Stimulated activated CD8-positive, alpha-beta memory T cell treated with anti-CD3 and anti-CD28 coated beads, Interleukin-4, amount 100 ng/mL, for 1 hour (primary cell): ENCODE measurements at places on chromosomes 3 and 15.

DNA sequence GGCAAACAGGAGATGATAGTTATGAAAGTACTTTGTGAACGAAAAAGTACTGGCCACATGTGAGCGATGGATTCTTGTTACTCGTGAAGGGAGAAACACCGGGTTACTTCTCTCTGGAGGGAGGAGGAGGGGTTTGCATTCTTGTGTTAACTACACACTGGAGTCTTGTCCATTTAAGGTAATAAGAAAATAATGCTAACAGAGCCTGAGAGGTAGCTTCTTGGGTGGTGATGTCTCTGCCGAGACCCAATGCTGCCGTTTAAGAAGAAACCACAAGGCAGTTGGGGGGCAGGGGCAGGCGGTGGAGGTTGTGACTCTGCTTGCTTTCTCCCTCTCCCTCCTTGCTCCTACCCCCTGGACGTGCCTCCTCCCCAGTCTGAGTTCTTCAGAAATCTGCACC lies 100.9 kb upstream of the ROPN1 start:
- DNase-seq = no peak

DNA sequence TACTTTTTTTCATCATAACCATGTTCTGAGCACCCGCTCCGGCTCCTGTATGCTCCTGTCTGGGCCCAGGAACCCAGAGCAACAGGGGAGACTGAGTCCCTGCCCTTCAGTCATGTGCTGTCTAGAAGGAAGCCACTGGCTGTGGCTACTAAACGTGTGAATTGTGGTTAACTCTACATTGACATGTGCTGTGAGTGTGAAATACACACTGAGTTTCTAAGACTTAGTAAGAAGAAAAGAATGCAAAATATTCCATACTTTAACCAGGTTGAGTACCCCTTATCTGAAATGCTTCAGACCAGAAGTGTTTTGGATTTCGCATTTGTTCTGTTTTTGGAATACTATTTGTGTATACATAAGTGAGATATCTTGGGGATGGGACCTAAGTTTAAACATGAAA lies 42.8 kb upstream of the CGNL1 start:
- no peak for DNase-seq

- no peak for DNase-seq
Observed at GRCh38 chr3:10471054-10471688, 34.2 kb downstream of the ATP2B2 start.

DNA sequence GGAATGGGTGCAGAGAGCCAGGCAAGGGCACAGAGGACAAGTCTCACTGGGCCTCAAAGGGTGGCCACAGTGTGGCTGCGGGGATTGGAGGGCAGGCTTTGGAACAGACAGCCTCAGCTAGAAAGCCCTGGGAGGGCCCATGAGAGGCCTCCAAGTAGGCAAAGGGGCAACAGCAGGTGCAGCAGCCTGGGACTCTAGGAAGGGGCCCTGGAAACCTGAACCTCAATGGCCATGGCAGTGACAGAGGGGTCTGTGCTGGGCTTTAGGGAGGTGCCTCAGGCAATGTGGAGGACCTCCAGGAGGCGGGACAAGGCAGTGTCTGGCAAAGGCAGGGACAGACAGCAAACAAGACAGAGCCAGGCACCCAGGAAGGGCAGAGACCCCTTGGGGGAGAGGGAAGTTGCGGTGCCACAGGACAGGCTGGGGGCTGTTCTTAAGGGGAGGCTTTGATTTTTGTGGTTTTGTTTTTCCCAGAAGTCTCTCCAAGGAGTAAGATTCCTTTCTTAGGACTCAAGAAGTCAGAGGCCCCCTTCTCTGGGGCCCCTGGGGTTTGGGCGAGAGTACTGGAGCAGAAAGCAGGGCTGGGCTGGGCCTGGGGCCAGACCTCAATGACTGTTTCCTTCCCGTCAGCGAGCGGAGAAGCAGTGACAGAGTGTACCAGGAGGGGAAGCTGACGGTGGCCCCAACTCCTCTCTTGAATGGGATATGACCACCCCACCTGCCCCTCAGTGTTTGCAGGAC lies 9.7 kb downstream of the STOML1 start:
- DNase-seq = no peak

- no peak for DNase-seq
Observed at GRCh38 chr15:92462424-92463125, 68.9 kb downstream of the ST8SIA2 start.

DNA sequence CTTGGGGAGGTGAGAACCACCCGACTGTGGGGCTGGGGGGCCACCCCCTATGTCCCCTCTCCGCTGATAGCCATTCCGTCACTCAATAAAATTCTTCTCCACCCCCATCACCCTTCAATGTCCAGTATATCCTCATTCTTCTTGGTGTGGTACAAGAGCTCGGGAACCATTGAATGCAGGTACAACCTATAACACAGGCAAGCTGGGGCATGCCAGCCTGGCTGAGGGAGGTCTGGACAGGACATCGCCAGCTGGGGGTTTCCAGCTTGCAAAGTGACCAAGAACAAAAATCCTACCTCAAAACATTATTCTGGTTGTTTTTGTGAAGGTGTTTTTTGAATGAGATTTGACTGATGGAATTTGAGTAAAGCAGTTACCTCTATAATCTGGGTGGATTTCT lies 19.6 kb upstream of the BDH1 start:
- DNase-seq = no peak

GRCh38 chr3:171187706-171188290 lies 161.3 kb upstream of the SLC2A2 start:
- DNase-seq = no peak

DNA sequence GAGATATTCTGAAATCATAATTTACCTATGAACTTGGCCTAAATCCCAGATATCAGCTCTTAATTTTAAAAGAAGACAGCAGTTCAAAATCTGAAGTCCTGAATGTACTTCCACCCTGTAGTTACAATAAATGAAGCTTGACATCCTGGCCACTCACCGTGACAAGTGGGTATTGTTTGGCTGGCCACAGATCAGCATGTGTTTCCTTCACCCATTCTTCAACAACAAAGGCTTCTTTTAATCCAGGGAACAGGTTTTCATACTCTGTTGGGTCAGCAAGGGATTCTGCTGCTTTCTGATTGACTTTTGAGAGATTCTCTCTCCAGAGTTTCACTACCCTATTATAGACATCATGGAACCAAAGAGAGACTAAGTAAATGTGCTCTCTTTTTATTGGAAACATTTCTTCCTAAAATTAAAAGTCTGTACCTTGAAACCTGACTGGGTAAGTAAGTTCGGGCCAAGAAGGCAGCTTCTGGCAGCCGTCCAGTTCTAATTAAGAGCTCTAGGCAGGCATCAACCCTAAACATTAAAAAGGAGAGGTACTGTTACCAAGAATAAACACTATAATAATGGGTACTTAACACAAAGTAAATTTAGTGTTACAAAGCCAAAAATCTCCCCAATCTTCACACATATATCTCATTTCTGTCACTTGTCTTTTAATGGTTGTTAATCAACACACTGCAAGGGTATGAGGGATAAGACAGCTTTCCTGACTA lies 15.2 kb downstream of the MRPS22 start:
- no peak for DNase-seq

DNA sequence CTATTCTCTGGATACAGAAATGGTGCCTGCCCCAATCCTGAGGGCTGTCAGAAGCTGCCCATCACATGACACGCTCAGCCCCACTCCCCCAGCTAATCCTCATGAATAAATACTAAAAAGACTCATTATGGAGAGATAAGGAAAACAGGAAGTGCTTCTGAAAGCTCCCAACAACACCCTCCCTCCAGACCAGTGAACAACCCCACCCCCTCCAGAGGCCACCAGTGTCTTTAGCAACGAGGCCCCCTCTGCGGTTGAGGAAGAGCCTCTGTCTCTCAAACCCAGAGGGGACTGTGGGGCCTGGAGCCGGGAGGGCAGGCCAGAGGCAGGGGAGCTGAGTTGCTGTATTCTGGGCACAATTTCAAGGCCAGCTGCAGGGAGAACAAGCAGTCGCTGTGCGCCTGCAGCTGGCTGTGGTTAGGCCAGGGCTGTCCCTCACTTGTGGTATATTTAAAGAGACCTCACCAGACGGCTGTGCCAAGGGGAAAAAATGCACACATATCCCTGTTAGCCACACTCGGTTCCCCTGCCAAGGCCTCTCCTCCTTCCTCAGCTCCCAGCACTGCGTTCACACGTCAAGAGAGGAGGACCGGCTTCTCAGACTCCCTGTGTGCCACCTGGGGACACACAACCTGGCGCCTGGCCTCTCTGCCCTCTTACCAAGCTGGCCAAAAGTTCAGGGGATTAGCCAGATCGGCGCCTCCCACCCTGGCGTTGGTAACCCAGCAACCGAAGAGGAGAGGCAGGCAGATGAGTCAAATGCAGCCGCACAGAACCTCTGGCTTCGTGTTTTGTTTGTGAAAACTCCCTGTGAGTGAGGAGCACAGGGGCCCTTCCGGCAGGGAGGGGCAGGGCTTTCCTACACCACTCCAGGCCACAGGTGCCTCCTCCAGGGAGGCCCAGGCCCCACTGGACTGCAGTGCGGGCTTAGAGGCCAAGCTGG lies 101.2 kb upstream of the ETV5 start:
- DNase-seq = no peak

DNA sequence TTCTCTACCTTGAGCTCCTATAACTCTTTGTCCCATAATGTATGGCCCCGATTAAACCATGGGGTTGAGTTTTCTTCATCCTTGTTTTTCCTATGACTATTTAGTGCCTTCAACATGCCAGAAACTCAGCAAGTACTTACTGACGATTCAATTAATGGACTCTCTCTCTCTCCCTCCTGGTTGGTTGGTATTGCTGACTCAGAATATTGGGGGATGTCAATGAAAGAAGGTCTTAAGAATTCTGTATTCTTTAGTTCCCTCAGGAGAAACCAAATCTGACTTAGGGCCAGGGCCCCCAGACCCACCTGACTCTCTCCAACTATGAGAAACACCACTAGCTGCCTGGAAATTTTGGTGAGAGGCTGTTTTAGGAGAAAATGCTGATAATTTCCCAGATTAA lies 40.8 kb downstream of the TM4SF4 start:
- no peak for DNase-seq

GRCh38 chr3:112637700-112638099 lies 3.2 kb downstream of the CCDC80 start:
- no peak for DNase-seq

GRCh38 chr15:95470529-95470928 lies 860.0 kb upstream of the NR2F2 start:
- DNase-seq = no peak
